ENCODE measurements at places on chromosomes 1 and 21. TPM values are rescaled to one million over a fixed set of nuclear protein-coding genes. Genes with fewer than 3 reads are reported as not detected.
A peak's percentile ranks its signal among the peaks of the same experiment; 100 is the strongest.

The LCE1E gene
- not detected for total RNA-seq

The CD5L gene
- total RNA-seq = not detected

GRCh38 chr21:42695697-42696380 lies 42.4 kb downstream of the PDE9A start:
- peak; percentile 50 for DNase-seq

- DNase-seq = no peak
Measured at GRCh38 chr1:104121271-104121670, 371.6 kb downstream of the AMY1C start.

DNA sequence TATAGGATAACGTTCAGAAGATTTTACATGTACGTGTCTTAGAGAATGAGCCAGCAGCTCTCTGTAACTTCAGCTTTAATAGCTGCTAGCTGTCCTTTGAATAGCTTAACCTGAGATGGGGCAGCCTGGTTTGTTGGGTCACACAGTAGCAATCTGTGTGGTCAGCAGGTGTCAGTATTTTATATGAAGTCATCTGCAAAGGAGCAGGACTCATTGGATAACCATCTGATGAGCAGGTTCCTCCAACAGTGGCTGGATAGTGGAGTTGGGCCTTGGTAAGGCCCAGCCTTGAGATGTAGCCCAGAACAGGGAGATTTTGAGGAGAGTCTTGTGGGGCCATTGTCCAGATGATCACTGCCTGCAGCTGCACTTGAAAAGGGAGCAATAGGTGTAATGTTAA lies 6.4 kb downstream of the GSTM5 start:
- DNase-seq = peak; percentile 68

- DNase-seq = no peak
Measured at GRCh38 chr1:12342401-12343003, 112.7 kb downstream of the VPS13D start.
